ENCODE measurements at places on chromosomes 12 and 14.

- no peak for DNase-seq
Observed at GRCh38 chr14:43687921-43688320, 819.2 kb downstream of the FSCB start.

DNA sequence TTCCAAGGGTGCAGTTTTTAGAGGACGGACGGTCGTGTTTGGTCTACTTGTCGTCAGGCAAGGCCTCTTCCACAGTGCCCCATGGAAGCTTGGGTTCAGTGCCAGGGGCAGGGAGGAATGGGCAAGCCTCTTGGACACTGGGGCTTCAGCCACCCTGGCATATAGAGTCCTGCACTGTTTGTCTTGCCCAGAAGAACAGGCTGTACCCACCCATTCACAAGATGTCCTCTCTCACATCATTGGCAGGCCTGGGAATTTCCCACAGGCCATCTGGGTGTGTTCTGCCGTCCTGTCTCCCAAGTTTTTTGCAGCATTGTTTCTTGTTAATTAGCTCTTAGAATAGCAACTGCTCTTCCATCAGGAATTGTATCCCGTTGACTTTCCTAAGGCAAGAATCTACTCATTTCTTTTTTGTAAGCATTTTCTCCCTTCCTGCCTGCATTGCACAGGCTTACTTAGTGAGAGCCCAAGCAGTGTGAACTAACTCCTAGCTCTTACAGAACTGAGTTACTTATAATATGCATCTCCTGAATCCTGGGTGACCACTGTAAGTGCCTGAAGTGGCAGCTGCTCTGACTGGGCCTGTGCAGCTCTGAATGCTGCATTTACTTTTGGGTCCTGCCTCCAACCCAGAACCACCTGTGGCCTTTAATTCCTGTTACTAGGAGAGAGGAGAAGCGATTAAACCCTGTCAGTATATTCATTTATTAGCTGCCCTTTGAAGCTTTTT is 149.4 kb upstream of the HIF1A start:
- DNase-seq = peak; percentile 52

DNA sequence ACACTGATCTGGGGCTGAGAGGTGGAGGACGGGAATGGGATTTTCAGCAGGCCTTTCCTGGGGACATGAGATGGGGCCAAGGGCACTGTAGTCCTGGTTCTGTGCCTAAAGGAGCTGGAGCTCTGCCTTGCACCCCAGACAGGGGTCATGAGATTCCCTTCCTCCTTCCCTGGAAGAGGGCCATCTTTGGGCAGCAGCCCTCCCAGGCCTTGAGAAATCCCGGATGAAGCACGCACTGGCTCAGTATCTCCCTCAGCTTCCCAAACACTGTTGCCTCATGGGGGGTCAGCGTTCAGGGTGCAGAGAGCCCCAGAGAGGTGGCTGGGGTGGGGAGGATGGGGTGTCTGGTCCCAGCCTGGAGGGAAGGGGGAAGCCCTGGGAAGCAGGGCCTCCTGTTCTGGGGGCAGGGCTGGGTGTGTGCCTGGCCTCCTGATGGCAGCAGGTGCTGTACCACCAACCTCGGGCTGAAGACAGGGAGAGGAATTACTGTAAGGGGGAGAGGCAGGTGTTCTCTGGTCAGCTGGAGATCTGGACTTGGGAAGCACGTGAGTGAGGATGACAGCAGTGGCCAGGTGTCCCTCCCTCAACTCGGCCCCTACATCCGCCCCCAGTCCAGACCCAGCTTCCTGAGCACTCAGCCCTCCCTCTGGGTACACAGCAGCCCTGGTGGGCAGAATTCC is 8.4 kb upstream of the NR4A1 start:
- DNase-seq = no peak

DNA sequence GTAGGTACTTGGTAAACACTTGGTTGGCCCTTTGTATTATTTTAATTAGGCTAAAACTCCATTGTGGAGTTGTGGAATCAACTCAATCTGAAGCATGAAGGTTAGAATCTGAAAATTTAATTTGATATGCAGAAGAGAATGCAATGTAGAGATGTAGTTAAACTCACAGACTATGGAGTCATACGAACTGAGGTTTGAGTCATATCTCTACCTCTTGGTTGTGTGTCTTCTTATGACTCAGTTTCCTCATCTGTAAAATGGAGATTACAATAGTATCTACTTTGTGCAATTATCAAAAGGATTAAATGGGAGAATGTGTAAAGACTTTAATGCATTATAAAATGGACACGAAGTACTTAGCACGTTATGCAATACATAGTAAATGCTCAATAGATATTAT is 146.0 kb upstream of the IFNG-AS1 start:
- DNase-seq = no peak

- DNase-seq = no peak
Observed at GRCh38 chr12:113064395-113065125, 8.0 kb downstream of the DTX1 start.

DNA sequence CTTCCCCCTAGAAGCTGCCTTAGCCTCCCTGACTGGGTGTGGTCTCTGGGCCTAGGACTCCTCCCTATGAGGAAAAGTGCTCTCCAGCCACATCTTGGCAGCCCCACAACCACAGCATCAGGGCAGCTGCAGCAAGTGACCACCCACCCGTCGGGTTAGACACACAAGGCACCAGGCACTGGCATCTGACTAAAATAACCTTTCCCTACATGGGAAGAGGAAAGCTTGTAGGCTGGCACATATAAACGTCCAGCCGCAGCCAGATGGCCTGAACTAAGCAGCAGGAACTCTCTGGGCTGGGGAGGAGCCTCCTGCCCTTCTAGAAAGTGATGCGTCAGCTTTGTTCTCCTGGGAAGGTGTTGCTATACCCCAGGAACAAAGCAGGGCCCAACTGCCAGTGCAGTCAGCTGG is 328.7 kb downstream of the DPF3 start:
- DNase-seq = no peak

DNA sequence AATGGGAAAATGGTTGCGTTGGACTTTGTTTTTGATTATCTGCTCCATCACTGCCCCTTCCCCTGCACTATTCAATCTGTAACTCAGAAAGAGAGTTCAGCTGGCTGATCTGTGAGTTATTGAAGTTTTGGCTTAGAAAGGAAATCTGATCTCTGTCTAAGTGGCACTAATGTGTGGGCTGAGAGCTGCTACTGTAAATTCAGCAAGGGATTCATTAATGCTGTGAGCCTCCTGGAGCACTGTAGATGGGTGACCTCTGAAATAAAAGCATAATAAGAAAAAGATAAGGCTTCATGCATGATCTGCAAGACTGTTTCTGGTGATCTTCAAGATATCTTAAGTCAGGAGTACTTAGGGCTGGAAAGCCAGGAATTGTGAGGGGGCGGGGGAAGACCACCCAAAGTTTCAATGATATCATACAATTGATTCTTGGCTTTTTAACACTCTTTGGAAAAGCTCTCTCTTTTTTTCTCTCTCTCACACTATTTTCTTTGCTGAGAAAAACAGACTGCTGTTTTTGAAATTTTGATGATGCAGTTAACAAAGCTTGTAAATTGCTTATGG is 101.1 kb downstream of the C12orf75 start:
- no peak for DNase-seq

DNA sequence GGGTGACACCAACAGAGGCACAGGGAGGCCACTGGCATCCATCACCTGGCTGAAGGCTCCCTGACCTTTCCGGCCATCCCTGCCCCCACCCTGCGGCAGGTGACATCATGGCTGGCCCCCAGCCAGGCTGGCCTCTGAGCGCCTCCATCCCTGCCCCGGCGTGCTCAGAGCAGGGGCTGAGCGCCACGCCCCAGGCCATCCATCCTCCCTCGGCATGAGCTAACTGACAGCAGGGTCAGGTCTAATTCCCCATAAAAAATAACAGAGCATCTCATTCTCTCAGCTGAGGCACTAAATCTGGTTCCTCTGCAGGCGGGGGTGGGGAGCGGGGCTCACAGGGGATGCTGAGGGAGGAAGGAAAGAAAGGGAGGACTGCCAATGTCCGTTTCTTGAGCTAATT is 50.7 kb downstream of the PRIMA1 start:
- DNase-seq = no peak

GRCh38 chr12:40745386-40745785 is 53.1 kb downstream of the CNTN1 start:
- no peak for DNase-seq

DNA sequence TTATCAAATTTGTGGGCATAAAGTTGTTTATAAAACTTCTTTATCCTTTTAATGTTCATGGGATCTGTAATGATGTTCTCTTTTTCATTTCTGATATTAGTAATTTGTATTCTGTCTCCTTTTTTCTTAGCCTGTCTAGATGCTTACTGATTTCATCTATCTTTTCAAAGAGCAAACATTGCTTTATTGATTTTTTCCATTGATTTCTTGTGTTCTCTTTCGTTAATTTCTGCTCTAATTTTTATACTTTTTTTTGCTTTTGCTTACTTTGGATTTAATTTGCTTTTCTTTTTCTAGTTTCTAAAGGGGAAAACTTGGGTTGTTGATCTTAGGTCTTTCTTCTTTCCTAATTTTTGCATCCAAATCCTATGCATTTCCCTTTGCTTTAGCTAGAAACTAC is 42.5 kb downstream of the CRADD start:
- DNase-seq = no peak

GRCh38 chr14:88902850-88903249 is 78.4 kb downstream of the TTC8 start:
- no peak for DNase-seq

- DNase-seq = no peak
Observed at GRCh38 chr14:100838493-100839314, 12.8 kb downstream of the MEG3 start.

- DNase-seq = no peak
Observed at GRCh38 chr12:92951006-92951405, 21.9 kb upstream of the EEA1 start.

GRCh38 chr12:101671157-101671791 is 26.2 kb upstream of the CHPT1 start:
- no peak for DNase-seq

GRCh38 chr14:73344319-73344718 is 107.0 kb downstream of the PAPLN start:
- DNase-seq = no peak

DNA sequence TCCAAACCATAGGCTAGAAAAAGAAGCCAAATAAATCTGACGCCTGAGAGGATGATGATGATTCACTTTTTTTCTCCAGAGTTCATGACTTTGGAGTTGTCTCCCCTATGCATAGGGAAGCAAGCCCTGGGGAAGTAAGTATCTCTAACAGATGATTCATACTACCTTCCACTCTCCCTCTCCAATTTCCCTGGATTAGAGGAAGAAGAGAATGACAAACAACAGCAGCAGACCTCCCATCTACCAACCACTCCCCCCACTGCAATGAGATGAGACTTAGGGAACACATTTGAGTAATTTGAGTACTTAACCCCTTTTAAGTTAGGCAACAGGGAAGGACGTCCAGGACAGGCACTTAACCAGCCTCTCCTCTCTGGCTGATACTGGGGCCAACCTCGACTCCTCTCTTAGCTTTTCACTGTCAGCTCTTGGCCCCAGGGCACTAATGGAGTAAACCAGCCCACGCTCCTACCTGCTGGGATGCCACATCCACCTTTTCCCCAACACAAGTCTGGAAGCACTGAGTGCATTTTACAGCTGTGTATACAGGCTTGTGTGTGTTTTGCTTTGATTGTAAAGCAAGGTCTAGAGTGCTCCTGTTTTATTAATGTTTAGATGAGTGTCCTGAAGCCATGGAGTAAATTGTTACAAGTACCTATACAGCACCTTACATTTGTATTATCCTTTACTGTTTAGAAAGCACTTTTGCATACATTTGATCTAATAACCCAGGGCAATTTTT is 180.7 kb downstream of the PHLDA1 start:
- no peak for DNase-seq

- DNase-seq = no peak
Observed at GRCh38 chr12:96238336-96239047, 44.3 kb downstream of the ELK3 start.

DNA sequence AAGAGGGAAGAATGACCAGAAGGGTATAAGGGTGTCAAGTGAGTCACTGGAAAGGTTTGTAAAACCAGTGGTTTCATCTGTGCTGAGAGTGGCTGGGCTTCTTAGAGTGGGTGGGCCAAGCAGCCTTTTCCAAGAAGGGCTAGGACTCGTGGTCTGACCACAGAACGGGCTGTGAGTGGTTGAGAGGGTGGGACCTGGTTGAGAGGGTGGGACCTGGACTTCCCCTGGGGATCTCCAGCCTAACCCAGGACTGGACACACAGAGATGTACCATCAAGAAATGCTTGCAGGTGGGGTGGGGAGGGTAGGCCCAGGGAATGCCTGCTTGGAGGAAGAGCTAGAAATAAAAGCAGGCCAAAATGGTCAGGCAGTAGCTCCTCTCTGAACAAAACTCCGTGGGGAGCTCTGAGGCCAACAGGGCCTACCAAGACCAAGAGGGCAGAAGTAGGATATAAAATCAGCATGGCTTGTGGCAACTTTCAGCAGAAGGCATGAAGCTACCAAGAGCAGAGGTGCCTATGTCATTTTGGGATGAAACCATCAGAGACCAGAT is 140.5 kb downstream of the FOXN3 start:
- no peak for DNase-seq

DNA sequence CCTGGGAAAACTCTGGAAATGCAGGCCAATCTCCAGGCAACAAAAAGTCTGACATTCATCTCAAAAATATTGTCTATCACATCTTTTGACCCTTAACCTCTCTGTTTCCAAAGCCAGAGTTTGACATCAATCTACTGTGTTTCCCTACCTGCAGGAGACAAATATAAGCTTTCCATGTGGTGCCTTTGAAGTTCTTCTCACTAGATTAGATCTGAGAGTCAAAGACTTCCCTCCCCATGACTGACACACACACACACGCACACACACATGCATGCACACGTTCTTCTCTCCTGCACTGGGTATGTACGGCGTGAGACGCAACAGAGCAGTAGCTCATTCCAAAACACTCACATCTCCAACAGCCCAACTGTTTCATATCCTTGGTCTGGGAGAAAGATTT is 8.1 kb upstream of the ITPR2 start:
- no peak for DNase-seq

DNA sequence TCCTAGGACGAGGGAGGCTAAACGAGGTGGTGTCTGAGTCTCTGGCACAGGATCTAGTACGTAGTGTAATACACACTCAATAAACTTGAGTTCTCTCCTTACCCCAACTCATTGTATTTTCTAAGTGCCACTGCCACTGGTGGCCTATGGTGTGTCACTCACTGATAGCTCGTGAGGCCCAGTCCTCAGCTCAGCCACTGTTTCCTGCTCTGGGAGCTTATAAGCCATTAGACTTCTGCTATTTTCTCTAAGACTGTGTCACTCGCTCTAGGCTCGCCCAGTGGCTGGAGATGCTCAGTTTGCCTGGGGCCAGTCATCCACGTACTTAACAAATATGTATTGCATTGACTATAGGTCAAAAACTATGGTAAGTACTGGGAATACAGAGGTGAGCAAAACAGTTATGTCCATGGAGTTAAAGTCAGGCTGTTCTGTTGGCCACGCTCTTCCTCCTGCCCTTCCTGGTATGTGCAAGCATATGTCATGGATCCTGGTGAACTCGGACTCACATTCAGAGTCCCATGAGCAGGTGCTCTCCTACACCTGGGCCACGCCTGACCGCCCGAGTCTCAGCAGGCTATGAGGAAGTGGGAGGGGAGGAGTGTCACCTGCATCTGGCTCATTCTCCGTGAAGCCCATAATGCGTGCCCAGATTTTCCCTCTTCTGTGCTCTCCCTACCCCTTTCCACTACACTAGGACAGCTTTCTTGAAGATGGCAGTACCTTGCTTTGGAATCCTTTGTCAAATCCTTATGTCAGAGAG is 41.6 kb downstream of the DEGS2 start:
- no peak for DNase-seq
